CD4-positive, alpha-beta T cell treated with Interleukin-4 for 4 hours (primary cell): ENCODE measurements at places on chromosomes 1 and 21.

DNA sequence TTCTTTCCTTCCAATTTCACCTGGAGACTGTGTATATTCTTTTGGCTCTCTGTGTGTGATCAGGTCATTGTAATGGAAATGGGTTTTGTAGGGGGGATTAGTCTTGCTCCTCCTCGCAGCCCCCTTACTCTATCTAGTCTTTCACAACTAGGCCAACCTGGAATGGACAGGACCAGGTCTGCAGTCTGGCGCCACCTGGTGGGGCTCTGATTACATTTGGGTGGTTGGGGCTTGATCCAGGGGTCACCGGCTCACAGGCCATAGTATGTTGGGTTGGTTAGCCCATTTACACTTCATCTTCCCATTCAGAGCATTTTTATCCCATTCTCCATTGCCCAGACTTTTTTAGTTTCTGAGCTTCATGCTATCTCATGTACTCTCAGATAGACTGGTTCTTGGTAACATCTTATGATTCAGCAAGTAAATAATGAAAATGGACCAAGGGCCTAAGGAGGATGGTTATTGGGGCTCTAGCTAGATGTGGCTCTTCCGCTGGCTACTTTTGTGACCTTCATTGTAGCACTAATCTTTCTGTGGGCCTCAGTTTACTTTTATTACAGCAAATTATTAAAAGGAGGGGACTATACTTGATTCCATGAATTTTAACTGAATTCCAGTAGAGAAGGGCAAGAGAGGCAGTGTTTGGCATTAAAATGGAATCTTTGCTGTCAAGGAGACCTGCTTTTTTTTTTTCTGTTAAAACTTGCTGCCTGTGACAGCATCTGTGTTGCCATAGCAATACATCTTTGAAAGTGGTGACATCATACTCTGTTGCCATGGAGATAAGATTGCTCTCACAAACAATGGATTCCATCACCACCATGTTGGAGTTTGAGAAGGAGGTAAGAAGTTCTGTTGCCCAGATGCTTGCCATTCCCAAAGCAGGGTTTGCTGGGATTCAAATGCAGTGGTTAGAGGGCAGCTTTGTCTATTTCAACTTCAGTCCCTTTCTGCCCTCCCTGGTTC lies 150.1 kb downstream of the PLXNA2 start:
- DNase-seq, result peak; percentile 27

DNA sequence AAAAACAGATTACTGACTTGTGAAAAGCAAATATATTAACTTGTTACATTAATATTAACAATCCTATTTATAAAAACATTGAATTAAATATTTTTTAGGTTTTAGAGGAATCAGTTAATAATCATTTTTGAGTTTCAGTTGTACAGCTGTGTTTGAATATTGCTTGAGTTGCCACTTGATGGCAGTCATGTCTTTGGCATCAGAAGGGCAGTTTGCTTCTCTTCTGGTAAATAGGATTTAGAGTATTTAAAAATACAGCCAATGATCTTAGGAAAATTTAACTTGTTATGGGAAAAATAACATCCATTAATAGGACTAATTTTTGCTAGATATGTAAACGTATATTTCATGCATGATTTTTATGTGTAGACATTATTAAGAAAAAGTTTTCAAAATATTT lies 234.1 kb downstream of the NCAM2 start:
- DNase-seq, result no peak

- DNase-seq, result peak; percentile 75
Measured at GRCh38 chr1:205286335-205286950, 35.1 kb downstream of the NUAK2 start.

- no peak for DNase-seq
Measured at GRCh38 chr21:28138272-28138671, 854.4 kb downstream of the LTN1 start.

- DNase-seq, result no peak
Measured at GRCh38 chr1:88549536-88549935, 134.5 kb upstream of the PKN2 start.

- DNase-seq, result no peak
Measured at GRCh38 chr1:74690909-74691308, 17.3 kb upstream of the ERICH3 start.

DNA sequence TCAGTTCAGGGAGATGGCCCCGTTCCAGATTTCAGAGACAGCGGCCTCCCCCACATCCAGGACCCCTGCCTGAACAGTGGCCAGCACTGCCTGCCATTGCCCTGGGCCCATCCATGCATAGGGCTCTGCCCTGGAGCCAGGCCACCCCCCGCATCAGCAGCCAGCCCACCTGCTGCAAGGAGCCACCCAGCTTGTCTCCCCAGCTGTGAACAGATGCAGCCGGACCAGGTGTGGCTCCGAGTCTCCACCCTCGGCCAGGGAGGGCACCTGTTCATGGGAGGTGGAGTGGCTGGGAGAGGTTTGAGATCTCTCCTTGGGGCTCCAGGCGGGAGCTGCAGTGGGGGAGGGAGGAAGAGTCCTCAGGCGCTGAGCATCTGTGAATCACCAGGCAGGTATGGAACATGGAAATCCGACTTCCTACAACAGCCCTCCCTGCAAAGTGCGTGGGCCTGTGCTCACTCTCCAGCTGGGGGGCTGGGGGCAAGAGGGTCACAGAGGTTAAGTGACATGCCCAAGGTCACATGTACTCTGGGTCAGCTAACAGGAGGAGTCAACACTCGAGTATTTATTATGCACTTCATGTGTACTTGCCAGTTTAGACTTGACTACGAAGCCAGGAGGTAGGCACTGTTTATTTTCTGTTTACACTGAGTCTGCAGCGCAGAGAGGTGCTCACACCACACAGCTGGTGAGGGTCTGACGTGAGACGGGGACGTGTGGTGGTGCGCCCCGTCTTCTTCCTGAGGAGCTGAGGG lies 4.8 kb upstream of the HES5 start:
- no peak for DNase-seq

- DNase-seq, result no peak
Measured at GRCh38 chr1:47227341-47228232, 4.4 kb downstream of the TAL1 start.

DNA sequence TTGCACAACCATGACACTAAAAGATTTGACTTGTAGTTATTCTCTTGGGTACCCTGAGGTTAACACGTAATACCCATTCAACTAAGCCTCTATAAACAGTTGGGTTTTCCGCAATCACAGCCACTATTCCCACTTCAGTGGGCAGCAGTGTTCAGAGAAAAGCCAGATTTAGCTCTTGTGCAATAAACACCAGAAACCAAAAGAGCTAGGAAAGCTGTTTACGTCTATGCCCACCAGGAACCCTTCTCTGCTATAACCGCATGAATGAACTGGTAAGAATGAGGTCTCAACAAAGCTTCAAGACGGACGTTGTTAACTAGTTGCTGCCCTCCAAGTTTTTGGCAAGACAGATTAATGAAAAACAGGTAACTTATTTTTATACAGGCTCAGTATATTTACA lies 101.3 kb downstream of the SLC45A1 start:
- no peak for DNase-seq

DNA sequence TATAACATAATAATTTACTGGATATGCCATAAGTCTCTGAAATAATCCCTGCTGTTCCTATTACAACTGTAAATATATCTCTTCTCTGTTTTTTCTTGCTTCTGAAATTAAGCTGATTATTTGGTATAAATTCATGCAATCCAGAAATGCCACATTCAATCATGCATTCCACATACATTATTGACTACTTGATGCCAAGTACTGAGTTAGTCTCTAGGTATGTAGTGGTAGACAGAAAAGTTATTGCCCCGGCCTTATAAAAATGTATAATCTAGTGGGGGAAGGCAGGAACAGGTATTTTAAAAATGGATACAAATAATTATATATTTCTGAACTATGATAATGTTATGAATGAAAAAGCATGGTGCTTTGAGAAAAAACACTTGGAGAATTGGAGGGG lies 338.6 kb upstream of the SNX7 start:
- DNase-seq, result no peak

GRCh38 chr1:7177021-7177420 lies 391.8 kb downstream of the CAMTA1 start:
- no peak for DNase-seq

GRCh38 chr1:81792184-81792583 lies 8.6 kb upstream of the ADGRL2 start:
- DNase-seq, result no peak

DNA sequence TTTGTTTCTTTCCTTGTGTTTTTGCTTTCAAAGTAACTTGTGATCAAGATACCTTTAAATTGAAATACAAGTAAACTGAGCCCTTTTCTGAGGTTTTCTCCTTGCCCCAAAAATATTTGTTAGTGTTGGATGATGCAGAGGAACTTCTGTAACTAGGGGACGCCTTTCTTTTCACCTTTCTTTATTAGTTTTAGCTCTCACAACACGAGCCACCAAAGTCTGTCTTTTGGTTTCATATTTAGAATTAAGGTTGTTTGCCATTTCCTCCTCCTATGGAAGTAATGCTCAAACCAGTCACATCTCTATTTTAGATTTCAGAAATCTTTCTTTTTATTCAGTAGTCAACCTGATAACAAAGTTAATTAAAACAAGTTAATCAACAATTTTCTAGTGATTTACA lies 120.8 kb downstream of the ZP4 start:
- DNase-seq, result no peak

- no peak for DNase-seq
Measured at GRCh38 chr1:226781937-226782609, 43.0 kb upstream of the ITPKB start.

DNA sequence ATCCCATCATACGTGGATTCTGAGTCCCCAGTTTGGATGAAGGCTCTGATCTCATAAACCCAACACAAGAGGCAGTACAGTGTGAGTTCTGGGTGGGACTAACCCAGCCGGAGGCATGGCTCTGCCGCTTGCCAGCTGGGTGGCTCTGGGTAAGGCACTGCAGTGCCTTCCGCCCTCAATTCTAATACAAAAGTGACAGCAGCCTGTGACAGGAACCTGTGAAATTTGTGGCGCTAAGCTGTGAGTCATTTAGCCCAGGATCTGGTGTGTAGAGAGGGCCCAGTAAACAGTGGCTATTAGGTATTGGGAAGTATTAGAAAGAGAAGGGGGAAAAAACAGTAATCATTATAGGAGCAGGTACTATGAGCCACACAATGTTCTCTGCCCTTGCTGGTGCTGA lies 23.3 kb downstream of the HSPG2 start:
- peak; percentile 15 for DNase-seq

DNA sequence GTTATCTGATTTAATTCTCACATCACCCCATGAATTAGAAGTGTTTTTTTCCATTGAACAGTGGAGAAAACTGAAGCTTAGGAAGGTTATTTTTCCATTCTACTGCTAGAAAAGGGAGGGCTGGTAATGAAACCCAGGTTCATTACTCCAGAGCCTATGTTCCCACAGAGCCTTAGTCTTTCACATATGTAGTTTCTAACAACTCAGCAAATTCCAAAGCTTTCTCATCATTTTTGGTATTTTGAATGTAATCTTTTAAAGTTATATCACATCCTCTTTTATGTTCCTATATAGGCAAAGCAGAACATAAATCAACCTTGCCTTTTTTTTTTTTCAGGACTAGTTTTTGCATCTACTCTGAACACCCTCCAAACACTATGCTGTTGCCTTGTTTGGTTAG lies 131.9 kb upstream of the BEND5 start:
- DNase-seq, result no peak

DNA sequence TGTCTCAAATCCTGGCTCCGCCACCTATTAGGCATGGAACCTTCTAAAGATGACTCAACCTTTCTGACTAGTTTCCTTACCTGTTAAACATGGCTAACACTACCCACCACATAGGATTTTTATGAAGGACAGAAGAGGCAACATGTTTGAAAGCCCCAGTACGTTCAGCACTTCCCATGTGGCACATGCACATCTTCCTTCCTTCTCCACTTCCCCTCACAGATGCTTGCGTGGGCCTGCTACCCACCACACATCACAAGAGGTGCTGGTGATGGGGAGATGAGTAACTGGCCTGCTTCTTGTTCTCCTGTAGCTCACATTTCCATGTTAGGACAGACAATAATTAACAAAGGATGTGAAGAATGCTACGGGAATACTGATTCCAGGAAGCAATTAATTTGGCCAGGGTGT lies 7.1 kb downstream of the ZBTB21 start:
- DNase-seq, result peak; percentile 0

- DNase-seq, result peak; percentile 40
Measured at GRCh38 chr1:211939876-211940468, 95.4 kb downstream of the INTS7 start.

GRCh38 chr1:7402548-7402850 lies 368.6 kb upstream of the VAMP3 start:
- no peak for DNase-seq

DNA sequence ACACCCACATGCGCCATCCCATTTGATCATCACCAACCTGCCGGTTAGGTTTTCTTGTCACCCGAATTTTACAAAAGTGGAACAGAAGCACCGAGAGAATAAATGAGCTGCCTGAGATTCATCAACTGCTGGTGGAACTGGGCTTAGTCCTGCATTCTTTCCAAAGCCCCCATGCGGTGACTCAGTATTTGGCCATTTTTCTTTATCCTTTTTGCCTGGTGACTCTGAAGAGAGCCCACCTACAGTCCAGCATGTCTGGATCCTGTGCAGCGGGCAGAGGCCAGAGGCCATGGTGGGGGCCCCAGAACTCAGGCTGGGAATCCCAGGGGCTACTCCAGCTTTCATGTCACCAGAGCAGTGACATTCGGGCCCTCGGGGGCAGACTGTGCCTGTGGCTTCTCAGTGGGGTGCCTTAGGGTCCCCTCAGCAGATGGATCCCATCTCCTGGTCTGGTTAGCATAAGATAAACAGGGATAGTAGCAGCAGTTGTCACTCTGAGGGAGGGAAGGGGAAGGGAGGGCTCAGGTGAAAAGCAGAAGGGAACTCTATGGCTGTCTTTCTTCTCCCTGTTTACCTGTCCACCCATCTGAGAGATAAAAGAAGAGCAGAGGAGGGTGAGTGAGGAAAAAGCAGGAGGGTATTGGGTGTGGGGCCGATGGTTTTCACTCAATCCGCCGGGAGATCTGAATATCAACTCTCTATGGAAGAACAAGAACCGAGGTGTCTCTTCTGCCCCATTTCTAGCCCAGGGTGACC lies 63.2 kb downstream of the KIF26B start:
- no peak for DNase-seq

DNA sequence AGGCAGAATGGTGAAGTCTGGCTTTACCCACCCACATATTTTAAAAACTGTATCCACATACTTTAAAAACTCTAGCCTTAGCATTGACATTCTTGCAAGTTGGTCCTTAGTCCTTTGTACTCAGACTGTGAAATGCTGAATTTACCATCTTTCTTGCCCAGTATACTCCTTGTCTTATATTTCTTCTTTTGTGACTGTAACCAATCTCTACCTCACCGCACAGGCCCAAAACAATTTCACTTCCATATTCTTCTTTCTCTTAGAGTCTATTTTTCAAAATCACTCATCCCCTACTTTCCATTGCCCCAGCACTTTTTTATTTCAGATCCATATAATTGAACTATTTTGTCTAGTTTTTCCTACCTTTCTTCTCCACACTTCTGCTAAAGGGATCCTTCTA lies 892.4 kb upstream of the B3GALT2 start:
- no peak for DNase-seq

- DNase-seq, result no peak
Measured at GRCh38 chr1:90719330-90720144, 2.4 kb upstream of the BARHL2 start.

GRCh38 chr1:216175714-216176113 lies 247.5 kb downstream of the USH2A start:
- no peak for DNase-seq

- no peak for DNase-seq
Measured at GRCh38 chr1:117698398-117699160, 92.7 kb downstream of the TENT5C start.
